ENCODE measurements at places on chromosomes 3 and 15. TPM values are rescaled to one million over a fixed set of nuclear protein-coding genes. Genes with fewer than 3 reads are reported as not detected.
A peak's percentile ranks its signal among the peaks of the same experiment; 100 is the strongest.

GRCh38 chr3:68936856-68937255 is 4.5 kb upstream of the TAFA4 start:
- peak; percentile 14 for DNase-seq

The ERC2 gene
- total RNA-seq = 0.26 TPM

- DNase-seq = no peak
Observed at GRCh38 chr15:42060797-42061196, 33.6 kb downstream of the PLA2G4D start.

- no peak for DNase-seq
Observed at GRCh38 chr3:53493595-53493962, 832 bp upstream of the CACNA1D start.

The SKOR1 gene
- 0.17 TPM for total RNA-seq

The KPNA4 gene
- 34.7 TPM for total RNA-seq

The TUSC7 gene
- total RNA-seq = not detected

The ACKR4 gene
- total RNA-seq = 1.8 TPM

- peak; percentile 32 for DNase-seq
Observed at GRCh38 chr3:146187334-146187950, 26.5 kb upstream of the PLOD2 start.

- DNase-seq = peak; percentile 99
Observed at GRCh38 chr3:171306631-171307030, 153.6 kb downstream of the TNIK start.

The KCNMB3 gene
- total RNA-seq = 1.5 TPM

GRCh38 chr3:194714564-194714963 is 28.9 kb downstream of the FAM43A start:
- DNase-seq = no peak

The LTF gene
- total RNA-seq = not detected

DNA sequence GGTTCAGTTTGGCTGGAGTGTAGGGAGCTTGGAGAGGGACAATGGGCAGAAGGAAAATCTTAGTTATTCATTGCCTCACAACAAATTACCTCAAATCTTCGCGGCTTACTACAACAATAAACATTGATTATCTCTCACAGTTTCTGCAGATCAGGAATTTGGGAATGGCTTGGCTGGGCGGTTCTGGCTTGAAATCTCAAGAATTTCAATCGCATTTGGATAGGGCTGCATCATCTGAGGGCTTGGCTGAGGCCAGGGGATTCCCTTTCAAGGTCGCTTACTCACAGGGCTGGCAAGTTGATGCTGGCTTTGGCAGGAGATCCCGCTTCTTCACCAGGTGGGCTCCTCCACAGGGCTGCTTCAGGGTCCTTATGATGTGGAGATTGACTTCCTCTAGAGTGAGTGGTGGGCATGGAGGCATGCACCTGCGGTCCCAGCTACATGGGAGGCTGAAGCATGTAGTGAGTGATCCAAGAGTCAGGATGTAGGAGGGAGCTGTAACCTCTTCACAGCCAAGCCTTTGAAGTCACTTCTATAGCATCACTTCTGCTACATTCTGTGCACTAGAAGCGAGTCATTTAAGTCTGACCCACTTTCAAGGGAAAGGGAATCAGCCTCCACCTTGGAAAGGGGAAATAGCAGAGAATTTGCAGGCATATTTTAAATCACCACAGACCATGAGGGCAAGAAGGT is 63.1 kb downstream of the CDC25A start:
- DNase-seq = no peak

The C2CD4A gene
- total RNA-seq = not detected

The CADPS gene
- 33.1 TPM for total RNA-seq

DNA sequence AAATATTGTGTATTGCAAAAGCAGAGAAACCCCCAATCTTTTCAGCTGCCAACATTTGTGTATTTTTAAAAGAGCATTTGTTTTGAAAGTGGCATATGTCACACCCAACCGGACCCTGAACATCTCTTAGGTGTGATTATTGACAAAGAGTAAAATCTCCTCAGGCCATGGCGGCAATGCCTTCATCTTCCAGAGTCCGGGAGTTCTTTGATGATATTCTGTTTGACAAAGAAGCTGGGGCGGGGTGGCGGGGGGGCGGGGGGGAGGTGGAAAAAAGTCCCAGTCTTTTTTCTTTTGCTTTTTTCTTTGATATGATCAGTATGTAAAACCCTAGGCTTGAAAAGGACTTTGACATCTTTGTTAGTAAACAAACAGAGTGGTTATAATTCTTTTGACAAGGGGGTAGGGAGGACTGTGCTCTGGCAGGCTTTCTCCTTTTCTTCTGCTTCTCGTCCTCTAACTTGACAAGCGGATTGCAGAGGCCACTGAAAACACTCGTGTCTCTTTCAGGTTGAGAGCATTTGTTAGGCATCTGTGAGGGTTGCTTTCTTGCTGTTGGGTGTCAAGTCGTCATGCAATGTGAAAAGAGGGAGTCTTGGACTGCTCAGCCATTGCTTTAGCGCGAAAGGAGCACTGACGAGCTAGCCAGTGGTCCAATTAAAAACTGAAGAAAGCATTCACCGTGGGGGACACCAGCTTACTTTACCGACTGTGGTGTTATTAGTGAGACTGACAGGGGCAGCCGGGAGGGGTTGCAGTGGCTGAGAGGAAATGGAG is 243.2 kb downstream of the NSUN3 start:
- DNase-seq = no peak

DNA sequence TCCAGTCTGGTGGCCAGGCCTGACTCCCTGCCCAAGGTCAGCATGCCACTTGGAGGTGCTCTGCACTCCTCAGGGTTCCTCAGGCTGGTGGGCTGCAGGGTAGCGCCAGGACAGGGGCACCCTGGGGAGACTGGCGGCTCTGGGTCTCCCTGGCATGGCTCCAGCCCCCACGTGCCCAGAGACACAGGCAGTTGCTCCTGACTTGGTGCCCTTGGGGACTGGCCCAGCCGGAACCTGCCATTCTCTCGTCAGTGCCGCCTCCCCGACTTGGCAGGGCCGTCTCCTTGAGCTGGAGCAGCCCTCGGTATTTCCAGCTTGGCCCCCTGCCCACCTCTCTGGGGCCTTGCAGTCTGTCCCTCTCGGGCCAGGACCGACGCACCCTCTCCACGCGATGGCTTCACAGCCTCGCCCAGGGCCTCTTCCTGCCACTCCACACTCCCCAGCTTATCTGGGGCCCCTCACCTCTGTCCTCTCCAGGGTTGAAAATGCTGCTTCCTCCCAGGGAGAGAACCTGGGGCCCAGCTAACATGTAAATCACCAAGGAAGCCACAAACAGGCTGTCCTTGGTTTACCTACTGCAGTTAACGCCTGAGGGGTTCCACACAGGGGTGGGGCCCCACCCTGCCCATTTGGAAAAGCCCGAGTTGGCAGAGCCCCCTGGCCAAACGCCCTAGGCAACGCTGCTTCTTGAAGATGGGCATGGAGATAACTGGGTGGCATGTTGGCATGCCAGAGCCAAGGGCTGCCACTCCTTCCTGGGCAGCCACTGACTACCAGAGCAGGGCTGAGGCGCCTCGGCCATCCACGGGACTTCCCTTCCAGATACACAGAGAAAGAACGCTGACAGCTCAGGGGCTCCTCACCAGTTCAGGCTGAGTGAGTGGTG is 61.4 kb downstream of the SMAD6 start:
- DNase-seq = no peak

GRCh38 chr15:68085052-68085451 is 30.9 kb downstream of the PIAS1 start:
- DNase-seq = peak; percentile 21

- DNase-seq = peak; percentile 63
Observed at GRCh38 chr3:109353057-109353456, 15.7 kb upstream of the DPPA4 start.

DNA sequence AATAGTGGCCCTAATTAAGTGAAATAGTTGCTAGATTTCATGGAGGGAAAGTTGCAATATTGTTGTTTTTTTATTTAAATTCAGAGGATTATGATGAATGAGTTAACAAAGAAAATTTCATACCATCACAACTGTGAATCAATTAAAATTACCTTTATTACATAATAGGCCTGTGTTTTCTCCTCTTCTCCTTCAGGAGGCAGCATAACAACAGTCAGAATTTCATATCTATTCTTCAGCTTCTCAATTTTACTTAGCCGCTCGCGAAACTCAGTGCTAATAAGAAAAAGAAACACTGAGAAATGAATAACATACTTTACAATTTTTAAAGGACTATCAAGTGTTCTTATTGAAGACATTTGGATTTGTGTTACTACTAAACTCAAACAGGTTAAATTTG is 29.4 kb downstream of the TTC14 start:
- no peak for DNase-seq

DNA sequence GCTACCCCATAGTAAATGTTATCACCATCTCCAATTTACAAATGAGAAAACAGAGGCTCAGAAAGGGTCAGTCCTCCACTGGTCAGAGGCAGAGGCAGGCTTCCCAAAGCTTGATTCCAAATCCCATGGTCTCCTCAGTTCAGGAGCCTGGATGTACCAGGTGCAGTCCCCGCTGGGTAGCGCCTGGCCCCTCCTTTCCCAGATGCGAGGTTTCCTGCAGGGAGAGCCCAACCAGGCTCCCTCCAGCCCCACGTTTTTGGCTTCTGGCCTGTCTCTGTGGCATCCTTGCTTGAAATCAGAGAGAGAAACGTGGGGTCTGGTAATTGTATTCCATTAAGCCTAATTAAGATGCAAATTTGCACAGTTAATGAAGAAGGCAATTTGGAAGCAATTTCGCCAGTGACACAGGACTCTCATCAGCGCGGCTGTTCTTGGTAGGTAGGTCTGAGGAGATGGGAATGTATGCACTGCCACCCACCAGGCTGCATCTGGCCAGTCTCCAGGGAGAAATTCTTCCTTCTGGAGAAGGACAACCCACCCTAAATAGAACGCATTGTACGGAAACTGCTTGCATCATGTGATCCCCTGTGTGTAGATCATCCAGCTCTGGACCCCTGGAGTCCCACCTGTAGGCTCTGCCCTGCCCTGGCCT is 50.5 kb downstream of the HRH1 start:
- DNase-seq = no peak

The SUMF1 gene
- total RNA-seq = 50.0 TPM

The TNFAIP8L3 gene
- total RNA-seq = 10.7 TPM

DNA sequence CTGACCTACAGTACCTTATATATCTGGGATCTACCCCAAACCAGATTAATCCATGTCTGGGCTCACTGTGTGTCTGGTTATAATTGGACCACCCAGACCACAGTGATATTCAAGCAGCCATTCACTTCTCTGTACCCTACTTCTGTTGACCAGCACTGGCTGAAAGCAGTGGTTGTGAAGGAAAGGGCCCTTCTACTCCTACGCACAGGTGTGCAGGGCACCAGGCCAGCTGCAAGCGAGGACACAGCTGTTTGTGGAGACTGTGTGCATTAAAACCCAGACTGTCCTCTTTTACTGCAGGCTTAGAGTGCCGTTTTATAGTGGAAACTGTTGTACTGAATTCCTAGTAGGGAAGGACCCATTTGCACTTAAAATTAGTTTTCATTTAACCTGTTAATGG is 29.5 kb downstream of the CTDSPL start:
- DNase-seq = no peak

The CLDN16 gene
- total RNA-seq = under 0.01 TPM

The AADACL2 gene
- total RNA-seq = under 0.01 TPM

The CCDC174 gene
- 12.1 TPM for total RNA-seq

- DNase-seq = no peak
Observed at GRCh38 chr3:21271606-21272016, 479.4 kb downstream of the ZNF385D start.

DNA sequence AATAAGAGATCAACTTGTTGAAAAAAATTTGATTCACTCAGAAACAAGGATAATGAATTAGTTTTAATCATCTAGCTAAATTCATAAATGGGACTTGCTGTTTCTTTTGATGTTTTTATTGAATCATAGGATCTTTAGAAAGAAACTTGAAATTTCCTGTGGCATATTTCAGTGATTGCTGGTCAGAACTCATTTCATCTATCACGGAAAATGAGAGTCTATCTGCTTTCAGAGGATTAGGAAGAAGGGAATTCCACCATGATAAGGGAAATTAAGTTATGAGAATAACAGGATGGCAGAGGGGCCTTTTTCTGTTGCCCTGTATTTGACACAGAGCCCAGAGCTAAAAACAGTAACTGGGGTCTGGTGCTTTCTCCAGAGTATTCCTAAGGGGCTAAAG is 44.9 kb upstream of the CCNL1 start:
- no peak for DNase-seq

- DNase-seq = no peak
Observed at GRCh38 chr3:5298453-5298852, 110.9 kb downstream of the EDEM1 start.

- DNase-seq = peak; percentile 9
Observed at GRCh38 chr3:20097015-20097414, 56.8 kb downstream of the KAT2B start.

The SUCNR1 gene
- under 0.01 TPM for total RNA-seq

DNA sequence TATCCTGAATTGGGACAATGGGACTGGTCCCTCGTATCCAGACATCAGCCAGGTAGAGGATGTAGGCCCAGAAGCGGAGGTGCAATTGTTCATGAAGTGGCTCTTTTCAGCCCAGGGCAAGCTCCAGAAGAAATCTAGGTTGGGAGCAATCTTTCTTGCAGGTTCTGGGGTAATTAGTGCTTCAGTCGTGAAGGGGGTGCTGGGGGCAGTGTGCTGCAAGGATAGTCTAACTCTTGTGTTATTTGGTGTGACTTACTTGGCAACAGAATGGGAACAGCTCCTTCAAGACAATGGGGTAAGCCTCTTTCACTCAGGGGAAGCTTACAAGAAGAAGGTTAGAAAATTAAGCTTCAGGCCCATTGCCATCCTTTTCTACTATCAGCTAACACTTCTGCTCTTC is 273.0 kb downstream of the DIPK2A start:
- no peak for DNase-seq

GRCh38 chr3:51711352-51712037 is 4.6 kb downstream of the GRM2 start:
- no peak for DNase-seq

DNA sequence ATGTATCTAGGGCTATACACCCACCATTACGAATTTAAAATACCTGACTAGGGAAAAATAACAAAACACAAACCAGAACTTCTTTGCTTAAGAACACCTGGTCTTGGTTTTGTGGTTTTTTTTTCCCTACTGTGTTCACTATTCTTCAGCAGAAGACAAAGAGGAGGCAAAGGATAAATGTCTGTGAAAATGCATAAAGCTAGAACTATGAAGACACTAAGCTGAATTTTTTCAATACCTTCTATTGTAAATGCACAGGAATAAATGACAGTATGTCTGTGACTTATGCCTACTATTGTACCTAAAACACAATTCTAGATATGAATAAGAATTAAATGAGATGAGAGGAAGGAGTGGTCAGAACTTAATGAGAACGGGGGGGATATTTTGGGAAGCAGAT is 86.9 kb downstream of the TBL1XR1 start:
- no peak for DNase-seq

DNA sequence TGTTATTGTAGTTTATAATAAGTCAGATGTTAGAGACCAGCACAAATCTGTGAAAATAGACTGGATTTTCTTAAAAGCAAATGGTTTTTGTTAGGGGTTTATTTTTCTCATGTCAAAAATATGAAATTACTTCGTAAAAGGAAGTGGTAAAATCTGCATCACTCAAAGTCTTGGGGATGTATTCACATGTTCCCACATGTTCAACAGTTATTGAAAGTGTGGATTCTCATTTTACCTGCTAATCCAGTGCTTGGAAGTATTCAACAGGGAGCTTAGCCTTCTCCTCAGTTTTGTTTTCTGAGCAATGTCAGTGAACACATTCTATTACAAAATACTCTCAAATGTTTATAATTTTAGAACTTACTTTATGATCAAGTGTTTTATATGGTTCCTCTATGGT is 352.0 kb downstream of the SOX2 start:
- DNase-seq = no peak

Measured in fibroblast of lung (primary cell).